NCI-H2171 (cell line): ENCODE measurements at places on chromosomes 12 and 14.

- DNase-seq: no peak
Observed at GRCh38 chr12:108131657-108132126, 2.6 kb downstream of the WSCD2 start.

DNA sequence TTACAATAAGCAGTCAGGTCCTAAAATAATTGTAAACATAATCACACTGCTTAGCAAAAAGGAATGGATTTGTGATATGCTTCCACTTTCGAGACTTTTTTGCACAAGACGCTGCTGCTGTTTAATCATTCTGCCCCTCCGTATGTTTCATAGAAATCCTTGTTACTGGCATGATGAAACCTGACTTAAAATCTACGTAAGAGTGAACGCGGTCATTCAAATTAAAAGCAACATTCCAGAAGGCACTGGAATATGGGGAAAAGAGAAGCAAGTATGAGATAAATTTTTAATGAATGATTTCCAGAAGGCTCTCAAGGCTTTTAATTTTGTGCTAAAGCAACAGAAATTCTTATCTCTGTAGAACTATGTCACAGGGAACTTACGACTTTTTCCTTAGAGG, 1.1 kb downstream of the CNIH1 start:
- DNase-seq: no peak

DNA sequence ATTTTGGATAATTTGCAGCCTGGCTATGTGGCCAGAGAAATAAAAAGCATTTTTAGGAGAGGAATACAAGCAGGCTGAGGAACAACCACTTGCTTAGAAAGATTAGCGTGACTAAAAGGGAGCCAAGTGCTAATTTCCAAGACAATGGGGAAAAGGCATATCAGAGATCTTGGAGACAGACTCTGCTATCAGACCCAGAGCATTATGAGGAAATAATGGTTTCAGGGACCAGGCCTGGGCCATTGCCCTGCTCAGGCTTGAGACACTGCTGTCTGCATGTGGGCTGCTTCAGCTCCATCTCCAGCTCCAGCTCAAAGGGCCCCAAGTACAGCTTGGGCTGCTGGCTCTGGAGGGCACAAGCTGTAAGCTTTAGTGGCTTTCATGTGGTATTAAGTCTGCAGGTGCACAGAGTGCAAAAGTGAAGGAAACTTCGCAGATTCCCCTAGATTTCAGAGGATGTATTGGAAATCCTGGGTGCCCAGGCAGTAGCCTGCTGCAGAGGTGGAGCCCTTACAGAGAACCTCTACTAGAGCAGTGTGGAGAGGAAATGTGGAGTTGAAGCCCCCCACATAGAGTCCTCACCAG, 449.2 kb downstream of the ZFP36L1 start:
- DNase-seq: no peak

- DNase-seq: no peak
Observed at GRCh38 chr14:90228478-90228877, 27.9 kb upstream of the PSMC1 start.

DNA sequence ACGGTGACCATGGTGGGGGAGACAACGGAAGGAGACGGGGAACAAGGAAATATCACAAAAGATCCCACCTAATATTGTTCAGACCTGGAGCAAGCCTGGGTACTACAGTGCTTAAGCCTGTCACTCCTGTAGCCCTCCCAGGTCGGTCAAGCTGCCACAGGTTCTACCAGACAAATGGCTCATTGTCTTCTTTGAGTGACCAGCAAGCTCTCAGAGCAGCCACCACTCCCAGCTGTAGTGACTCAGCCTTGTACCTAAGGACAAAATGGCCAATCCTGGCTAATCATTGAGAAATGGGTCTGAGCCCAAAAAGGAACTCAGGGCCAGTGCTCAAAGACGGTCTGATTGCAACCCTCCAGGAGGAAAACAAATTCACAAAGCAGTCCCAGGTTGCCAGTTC, 238.4 kb upstream of the NOS1 start:
- no peak for DNase-seq

DNA sequence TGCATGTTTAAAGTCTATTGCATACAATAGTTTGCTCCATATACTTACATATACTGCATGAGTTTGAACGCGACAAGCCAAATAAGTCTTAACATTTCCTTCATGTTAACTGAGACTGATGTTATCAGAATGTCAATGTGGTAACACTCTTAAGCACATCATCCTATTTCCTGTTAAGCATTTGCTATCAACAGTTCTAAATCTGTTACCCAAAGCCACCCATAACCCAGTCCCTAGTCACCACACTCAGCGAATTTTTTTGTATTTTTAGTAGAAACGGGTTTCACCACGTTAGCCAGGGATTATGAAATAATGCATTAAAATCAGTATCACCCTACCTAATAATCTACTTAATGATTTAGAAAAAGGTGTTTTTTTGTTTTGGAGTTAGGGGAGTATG, 39.4 kb downstream of the HNRNPC start:
- no peak for DNase-seq

- peak; percentile 49 for DNase-seq
Observed at GRCh38 chr14:75711105-75711795, 50.2 kb downstream of the TTLL5 start.

DNA sequence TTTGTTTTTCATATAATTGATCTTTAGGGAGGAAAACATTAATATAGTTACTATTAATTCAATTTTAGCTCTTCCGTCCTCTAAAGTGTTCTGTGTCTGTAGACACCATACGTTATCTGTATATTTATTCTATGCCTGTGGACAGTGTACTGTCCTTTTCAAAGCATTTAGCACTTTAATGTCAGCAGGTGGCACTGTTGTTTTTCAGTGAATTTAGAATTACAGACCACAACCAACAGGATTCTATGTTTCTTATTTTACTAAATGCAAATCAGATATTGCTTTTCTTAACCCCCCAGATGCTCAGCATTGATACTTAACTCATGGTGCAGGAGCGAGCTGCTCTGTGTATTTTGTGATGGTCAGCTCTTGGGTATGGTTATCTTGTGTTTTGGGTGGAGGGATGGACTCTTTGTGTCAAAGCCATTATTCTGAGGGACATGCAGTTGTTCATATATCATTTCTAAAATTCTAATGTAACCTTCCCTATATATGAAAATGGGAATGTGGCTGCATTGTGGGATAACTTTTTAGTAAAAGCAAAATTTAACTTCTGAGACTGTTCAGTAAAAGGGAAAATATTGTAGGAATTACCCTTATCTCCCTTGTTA, 65.2 kb downstream of the PAPOLA start:
- peak; percentile 37 for DNase-seq

- DNase-seq: no peak
Observed at GRCh38 chr12:68455691-68456345, 123.7 kb upstream of the MDM1 start.

DNA sequence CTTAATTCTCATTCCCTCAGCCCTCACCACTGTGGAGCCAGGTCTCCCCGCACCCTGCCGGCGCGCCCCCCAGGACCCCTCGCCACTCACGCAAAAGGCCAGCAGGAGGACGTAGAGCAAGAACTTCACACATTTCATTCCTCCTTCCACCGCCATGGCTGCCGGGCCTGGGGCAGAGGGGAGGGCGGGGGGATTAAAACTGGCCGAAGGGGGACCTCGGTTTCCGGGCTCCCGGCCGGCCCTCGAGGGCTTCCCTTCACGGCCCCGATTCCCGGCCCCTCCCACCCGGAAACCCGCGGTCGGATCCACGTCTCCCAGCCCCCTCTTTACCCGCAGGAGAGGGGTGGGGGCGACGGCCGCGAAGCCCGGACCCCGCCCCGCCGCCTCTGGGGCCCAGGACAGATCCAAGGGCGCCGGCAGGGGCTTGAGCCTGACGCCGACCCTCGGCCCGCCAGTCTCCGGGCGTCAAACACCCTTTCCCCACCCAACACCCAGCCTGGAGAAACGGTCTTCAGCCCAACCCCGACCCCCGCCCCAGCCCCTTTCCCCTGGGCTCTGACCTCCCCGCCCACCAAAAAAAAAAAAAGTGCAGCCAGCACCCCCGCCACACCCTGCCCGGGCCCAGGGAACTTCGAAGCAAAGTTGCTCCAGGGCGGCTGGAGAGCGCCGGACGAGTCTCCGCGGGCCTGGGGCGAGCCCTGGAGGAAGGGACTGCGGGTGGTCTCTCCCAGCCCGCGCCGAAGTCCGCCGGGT, 447 bp downstream of the CD63 start:
- DNase-seq: no peak

DNA sequence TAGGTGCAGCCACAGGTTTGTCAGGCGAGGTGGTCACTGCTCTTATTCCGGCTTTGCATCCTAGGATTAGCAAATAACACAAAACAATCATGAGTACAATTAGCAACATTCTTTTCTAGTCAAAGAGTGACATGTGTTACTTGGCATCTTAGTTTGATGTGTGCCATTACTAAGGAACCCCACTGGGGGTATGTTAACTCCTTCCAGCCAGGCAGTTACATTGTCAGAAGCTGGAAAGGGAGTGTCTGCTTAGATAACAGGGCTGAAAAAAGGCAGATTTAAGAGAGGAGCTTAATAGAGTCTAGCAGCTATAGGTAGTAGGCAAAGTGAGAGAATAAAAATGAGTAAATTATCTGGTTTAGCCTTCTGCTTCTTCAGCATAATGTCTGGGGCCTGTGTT, 30.5 kb upstream of the METAP2 start:
- DNase-seq: no peak

DNA sequence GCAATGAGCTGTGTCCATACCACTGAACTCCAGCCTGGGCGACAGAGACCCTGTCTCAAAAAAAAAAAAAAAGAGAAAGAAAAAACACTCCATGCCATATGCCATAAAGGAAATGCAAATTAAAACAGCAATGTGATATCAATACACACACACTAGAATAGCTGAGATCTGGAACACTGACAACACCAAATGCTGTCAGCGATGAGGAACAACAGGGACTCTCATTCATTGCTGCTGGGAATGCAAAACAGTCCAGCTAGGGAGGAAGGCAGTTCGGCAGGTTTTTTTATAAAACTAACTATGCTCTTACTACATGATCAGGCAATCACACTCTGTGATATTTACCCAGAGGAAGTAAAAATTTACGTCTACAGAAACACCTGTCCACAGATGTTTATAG, 3.4 kb upstream of the ABCB9 start:
- DNase-seq: peak; percentile 41

GRCh38 chr12:131140697-131141096, 187.0 kb downstream of the ADGRD1 start:
- DNase-seq: no peak

DNA sequence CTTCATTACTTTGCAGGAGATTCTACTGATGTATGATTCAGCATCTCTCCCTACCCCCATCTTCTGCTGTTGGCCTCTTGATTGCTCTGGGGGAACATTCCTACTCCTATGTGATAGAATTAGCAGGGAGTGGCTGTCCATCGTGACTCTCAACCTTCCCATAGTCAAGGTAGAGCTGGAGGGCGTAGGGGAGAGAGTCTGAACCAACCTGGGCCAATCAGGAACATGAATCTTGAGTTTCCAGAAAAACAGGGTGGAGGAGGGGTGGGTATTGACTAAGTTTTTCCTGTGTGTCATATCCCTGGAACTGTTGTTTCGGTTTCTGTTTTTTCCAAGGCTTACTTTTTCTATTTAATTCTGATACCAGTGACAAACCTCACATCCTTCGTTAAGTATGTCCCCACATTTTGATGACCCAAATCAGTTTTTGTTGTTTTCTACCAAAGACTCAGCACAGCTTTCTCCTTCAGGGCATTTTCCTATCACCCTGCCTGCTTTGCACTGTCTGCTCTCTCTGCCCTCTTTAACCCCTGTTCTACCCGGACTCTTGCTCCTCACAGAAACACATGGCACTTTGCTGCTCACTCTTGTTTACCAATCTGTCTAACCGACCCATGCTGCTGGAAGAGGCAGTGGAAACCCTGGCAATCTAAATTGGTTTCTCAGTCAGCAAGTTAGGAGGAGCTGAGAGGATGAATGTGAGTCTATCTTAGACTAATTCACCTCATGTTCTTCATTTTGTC, 1428.3 kb downstream of the AACS start:
- no peak for DNase-seq

DNA sequence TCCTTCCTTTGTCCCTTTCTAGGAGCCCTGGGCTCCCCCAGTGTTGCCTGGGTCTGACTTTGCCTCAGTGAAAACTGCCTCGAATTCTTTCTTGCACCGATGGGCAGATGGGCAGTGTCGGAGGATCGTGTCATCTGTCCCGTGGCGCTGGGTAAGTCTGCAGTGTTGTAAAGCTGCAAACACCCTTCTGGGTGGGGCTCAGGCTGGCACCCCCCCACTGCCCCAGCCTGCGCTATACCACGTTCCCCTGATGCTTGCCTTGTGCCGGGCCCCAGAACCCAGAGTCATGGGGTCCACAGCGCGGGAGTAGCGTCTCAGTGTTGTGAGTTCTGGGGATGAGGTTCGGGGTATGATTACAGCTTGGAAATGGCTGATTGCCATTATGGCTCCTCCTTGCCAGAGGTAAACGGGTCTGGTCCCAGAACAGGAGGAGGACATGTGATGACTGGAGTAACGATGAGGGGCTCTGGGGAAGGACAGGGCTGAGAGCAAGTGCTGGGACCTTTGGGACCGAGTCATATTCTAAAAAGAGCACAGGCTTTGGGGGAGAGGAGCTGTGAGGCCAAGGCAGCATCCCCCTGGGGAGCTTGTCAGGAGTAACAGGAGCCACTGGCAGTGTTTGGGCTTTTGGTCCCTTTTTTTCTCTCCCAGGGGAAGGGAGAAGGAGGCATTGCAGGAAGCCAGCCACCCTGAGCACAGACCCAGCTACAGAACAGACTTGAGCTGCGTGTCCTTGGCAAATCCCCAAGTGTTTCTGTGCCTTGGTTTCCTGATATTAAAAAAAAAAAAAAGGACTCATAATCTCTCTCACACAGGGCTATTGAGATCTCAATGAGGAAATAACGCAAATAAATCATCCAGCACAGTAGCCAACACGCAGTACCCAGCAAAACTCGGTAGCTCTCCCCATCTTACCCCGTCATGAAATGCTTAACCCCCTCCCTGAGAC, 4.3 kb downstream of the RTL1 start:
- peak; percentile 94 for DNase-seq

DNA sequence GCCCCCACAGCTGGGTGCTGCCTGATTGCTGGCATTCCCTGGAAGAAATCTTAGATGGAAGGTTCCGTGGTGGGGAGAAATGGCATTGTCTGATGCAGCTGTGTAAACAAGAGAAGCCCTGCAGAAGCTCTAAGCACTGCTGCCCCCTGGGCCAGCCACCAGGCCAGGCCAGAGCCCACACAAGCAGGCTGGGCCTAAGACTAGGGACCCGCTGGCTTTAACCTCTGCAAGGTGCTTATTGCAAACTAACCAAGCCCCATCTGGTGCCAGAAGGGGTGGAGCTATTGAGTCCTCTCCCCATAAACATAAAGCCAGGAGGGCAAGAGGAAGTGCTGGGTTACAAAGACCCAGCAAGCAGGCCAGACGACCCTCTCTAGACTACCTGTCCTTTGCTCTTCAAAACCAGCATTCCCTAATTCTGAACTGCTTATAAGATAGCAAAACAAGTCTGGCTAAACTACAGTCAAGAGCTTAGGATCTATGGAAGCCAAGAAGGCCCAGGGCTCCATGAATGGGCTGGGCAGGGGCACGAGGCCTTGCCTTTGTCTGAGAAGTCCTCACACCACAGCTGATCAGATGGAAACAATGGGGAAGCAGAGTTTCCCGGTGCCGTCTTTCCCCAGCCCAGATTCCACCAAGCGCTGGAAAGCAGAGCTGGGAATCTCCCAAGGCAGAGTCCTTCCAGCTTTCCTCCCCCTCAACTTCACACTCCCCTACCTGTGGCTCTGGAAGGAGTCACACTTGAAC, 28.8 kb downstream of the P2RX4 start:
- no peak for DNase-seq
